Fibroblast of skin of scalp (primary cell): ENCODE measurements at places on chromosomes 16 and 17.

GRCh38 chr16:78805556-78805955 lies 706.1 kb downstream of the WWOX start:
- no peak for DNase-seq

- no peak for DNase-seq
Measured at GRCh38 chr16:28279006-28279405, 13.3 kb upstream of the SBK1 start.

DNA sequence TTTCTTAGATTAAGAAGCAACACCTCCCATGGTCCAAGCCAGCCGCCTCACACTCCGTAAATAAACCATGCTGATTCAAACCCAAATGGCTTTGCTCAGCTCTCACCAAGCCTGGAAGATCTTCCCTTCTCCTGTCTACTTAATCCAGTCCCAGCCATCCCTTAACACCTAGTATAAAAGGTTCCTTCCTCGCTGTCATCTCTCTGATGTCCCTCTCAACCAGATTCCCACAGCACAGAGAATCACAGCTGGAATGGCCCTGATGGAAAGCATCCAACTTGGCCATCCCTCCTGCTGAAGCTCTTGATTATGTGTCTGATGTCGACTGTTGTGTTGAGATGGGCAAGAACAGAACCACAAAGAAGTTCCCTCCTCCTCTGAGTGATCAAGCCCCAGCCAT lies 50.6 kb upstream of the ADCY9 start:
- DNase-seq, result no peak

DNA sequence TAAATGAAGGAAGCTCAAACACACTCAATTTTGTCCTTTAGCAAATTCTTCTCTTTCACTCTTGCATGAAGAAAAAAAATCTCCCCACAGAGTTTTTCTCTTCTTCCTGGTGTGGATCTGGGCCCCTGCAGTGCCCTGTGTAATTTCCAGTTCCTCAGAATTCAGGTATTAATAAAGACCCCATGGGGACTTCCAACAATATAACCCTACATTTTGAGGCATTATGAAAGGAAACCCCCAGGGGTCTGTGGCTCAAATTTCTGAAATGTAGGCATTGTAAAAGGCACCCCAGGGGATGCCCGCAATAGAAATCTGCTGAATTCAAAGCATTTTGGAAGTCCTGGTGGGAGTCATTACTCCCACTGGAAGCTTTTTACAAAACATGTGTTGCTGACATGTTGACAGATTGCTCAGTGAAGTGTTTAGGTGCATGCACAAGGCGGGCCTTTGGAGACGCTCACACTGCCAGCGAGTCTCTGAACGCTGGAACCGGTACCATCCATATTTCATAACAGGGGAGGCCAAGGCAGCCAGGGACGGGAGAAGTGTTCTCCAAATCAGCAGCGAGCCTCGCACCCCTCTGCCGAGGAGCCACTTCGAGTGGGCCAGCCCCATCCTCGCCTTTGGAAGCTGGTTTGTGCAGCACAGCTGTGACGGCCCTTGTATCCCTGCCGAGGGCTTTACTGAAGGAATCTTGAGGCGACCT lies 154.0 kb downstream of the ZNF423 start:
- peak; percentile 87 for DNase-seq

GRCh38 chr16:71769222-71769621 lies 39.4 kb downstream of the AP1G1 start:
- DNase-seq, result no peak
